ENCODE measurements at places on chromosomes 5 and 9.

GRCh38 chr5:88833371-88834130 lies 49.4 kb downstream of the MEF2C start:
- no peaks in the 10 kb centered on the region for H3K27me3 ChIP-seq
- peak; percentile 51 for DNase-seq
- H3K4me3 ChIP-seq, result peak overlapping the region; percentile 16
- peaks cover 2% of the 10 kb centered on the region for H3K4me1 ChIP-seq
- H3K27ac ChIP-seq, result no peak overlapping the region

DNA sequence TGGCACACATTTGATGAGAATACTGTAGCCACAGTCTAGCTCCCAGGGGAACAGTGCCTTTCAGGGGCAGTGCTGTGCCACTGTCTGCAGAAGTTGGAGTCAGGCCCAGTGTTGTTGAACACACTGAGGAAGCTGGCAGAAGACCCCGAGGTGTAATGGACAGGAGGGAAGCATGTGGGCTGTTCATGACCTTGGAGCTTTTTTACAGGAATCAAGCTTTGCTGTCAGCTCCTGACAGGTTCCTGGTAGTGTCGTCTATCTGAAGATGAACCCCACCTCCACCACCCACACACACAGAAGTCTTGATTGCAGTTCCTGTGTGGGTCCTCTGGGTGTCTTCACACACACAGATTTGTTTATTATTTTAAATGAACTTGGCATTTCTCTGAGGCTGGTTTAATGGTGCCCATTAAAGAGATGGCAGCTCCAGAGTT lies 40.3 kb upstream of the TNFAIP8 start:
- peaks cover 11% of the 10 kb centered on the region for H3K4me1 ChIP-seq
- no peak for DNase-seq
- no peak overlapping the region for H3K4me3 ChIP-seq
- H3K27ac ChIP-seq, result no peak overlapping the region
- H3K27me3 ChIP-seq, result no peaks in the 10 kb centered on the region

- no peaks in the 10 kb centered on the region for H3K36me3 ChIP-seq
- no peak overlapping the region for H3K4me3 ChIP-seq
- peaks cover 31% of the 10 kb centered on the region for H3K27me3 ChIP-seq
- H3K27ac ChIP-seq, result no peak overlapping the region
These were observed 72.4 kb upstream of the PHYKPL start for GRCh38 chr5:178304761-178305645.

DNA sequence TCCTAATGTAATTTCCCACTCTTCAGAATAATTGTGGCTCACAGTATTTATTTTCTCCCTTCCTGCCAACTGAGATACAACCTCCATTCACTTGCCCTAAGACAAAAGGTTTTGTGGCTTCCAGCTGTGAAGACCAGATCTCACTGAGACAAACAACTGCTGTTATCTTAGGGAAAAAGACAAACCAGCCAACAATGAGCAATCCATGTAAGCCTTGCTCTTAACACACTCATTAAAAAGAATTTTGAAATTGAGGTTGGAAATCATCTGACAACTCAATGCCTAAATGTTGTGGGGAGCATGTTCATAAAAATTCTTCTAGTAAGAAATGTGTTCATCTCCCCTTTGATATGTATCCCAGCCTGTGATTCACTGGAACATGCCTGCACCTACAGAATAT lies 132.9 kb downstream of the ADAMTSL1 start:
- no peak overlapping the region for H3K27ac ChIP-seq
- no peak overlapping the region for H3K4me3 ChIP-seq
- peaks cover 2% of the 10 kb centered on the region for H3K4me1 ChIP-seq
- no peaks in the 10 kb centered on the region for H3K27me3 ChIP-seq
- H3K36me3 ChIP-seq, result peaks cover 53% of the 10 kb centered on the region

DNA sequence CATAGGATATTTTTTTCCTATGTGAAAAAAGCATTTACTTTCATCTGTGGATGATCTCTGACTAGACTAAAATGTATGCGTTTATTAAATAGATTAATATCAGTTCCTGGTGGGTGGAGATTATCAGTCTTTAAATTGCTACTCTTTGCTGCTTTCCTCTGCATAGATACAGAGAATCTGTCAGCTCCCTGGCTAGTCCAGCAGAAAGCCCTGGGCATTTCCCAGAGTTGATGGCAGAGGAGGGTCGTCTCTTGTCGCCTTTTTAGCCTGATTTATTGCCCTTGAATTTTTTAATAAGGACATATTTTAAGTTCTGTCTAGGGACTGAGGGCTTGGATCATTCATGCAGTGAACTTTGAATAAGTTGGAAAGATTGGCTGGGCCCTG lies 165.5 kb downstream of the CD180 start:
- H3K27ac ChIP-seq, result no peak overlapping the region
- DNase-seq, result no peak
- H3K4me1 ChIP-seq, result peaks cover 5% of the 10 kb centered on the region

GRCh38 chr9:24624481-24624880 lies 78.8 kb upstream of the IZUMO3 start:
- H3K27me3 ChIP-seq, result no peaks in the 10 kb centered on the region
- no peaks in the 10 kb centered on the region for H3K4me1 ChIP-seq
- no peak overlapping the region for H3K4me3 ChIP-seq
- DNase-seq, result no peak
- H3K36me3 ChIP-seq, result no peaks in the 10 kb centered on the region
- peak overlapping the region; percentile 38 for H3K27ac ChIP-seq

GRCh38 chr5:172373680-172374079 lies 80.6 kb downstream of the SH3PXD2B start:
- no peak overlapping the region for H3K27ac ChIP-seq
- H3K4me1 ChIP-seq, result no peaks in the 10 kb centered on the region
- DNase-seq, result no peak

GRCh38 chr5:172680921-172681320 lies 39.9 kb downstream of the NEURL1B start:
- no peaks in the 10 kb centered on the region for H3K36me3 ChIP-seq
- no peak overlapping the region for H3K27ac ChIP-seq
- H3K27me3 ChIP-seq, result peaks cover 15% of the 10 kb centered on the region
- H3K4me1 ChIP-seq, result peaks cover 12% of the 10 kb centered on the region

GRCh38 chr5:87432460-87432859 lies 19.7 kb upstream of the CCNH start:
- no peaks in the 10 kb centered on the region for H3K4me1 ChIP-seq
- no peak for DNase-seq
- H3K27ac ChIP-seq, result no peak overlapping the region
- H3K36me3 ChIP-seq, result no peaks in the 10 kb centered on the region
- H3K27me3 ChIP-seq, result no peaks in the 10 kb centered on the region

GRCh38 chr5:119274030-119274766 lies 81.6 kb upstream of the TNFAIP8 start:
- H3K27me3 ChIP-seq, result no peaks in the 10 kb centered on the region
- no peak for DNase-seq
- H3K4me1 ChIP-seq, result peaks cover 11% of the 10 kb centered on the region
- no peak overlapping the region for H3K4me3 ChIP-seq
- H3K27ac ChIP-seq, result peak overlapping the region; percentile 13
- no peaks in the 10 kb centered on the region for H3K36me3 ChIP-seq

DNA sequence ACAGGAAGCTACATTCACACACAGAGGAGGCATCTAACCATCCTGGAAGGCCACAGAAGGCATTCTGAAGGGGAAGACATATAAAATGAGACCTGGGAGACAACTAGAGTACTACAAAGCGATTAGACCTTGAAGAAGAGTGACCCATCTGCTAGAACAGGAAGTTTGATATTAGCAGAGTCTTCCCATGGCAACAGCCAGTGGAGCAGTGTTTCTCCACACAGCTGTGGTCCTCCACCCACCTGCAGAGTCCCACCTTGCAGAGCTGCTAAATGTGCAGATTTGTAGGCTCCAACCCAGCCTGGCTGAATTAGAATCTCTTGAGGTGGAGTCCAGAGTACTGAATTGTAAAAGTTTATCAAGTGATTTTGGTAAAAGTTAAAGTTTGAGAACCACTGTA lies 267.0 kb downstream of the CETN3 start:
- no peaks in the 10 kb centered on the region for H3K36me3 ChIP-seq
- no peak overlapping the region for H3K27ac ChIP-seq
- no peak overlapping the region for H3K4me3 ChIP-seq
- peaks cover 1% of the 10 kb centered on the region for H3K4me1 ChIP-seq

DNA sequence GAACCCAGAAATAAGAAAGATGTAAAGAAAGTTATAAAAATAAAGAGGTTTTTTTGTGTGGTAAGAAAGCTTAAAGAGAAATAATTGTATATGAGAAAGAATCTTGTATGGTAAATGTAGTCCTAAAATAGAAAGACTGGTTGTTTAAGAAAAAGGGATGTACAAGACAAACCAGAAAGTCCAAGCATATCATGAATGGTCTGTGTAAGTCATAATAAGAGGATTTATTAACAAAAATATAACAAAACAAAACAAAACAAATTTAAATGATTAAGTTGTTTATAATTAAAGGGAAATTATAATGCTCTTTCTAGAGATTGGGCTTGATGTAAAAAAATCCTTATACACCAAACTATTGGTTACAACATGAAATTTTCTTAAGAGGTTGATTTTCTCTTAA lies 590.4 kb upstream of the PTGER4 start:
- no peak for DNase-seq
- H3K4me3 ChIP-seq, result no peak overlapping the region
- no peaks in the 10 kb centered on the region for H3K27me3 ChIP-seq
- no peaks in the 10 kb centered on the region for H3K36me3 ChIP-seq
- no peak overlapping the region for H3K27ac ChIP-seq
- H3K4me1 ChIP-seq, result no peaks in the 10 kb centered on the region

DNA sequence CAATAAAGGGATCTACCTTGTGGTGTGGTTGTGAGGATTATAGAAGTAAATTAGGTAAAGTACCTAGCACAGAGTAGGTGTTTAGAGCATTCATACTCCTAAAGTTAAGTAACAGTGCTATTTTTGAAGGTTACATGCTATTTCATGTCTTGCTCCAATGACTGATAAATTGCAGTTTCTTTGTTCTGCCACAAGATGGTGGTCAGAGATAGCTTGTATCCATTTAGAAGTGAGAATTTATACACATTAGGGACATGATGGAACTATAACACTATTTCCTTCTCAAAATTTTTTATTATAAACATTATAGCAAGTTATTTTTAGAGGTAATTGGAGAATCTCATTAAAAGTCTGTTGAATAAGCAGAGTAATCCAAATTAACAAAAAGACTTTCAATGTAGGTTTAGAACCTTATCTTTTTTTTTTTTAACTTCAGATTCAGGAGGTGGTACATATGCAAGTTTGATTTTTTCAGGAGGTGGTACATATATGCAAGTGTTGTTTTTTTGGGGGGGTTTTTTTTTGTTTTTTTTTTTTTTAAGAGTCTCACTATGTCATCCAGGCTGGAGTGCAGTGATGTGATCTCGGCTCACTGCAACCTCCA lies 17.1 kb downstream of the MTREX start:
- peak; percentile 69 for DNase-seq
- no peak overlapping the region for H3K4me3 ChIP-seq
- peaks cover 7% of the 10 kb centered on the region for H3K36me3 ChIP-seq
- no peak overlapping the region for H3K27ac ChIP-seq
- H3K4me1 ChIP-seq, result no peaks in the 10 kb centered on the region

- peaks cover 93% of the 10 kb centered on the region for H3K27me3 ChIP-seq
- peaks cover 27% of the 10 kb centered on the region for H3K4me1 ChIP-seq
- DNase-seq, result peak; percentile 54
- no peak overlapping the region for H3K27ac ChIP-seq
- H3K4me3 ChIP-seq, result peak overlapping the region; percentile 55
These were observed 202.5 kb downstream of the MEF2C start for GRCh38 chr5:88680253-88681132.

DNA sequence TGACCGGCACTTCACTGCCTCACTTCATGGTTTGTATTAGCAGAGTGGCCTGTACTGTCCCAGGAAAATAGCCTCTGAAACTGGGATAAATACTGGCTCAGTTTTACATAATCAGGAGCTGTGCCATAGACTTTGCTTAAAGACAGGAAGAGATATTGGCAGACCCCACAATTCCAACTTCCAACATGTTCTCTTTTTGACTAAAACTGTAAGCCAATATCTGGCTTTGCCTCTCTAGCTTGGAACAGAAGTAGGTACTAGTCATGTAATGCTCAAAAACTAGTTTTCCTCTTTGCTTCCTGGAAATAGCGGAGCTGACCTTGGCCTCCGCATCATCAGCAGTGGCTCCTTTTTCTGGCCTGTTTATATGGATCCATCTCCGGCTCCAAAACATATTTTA lies 276.9 kb downstream of the CDH9 start:
- no peaks in the 10 kb centered on the region for H3K36me3 ChIP-seq
- no peak overlapping the region for H3K27ac ChIP-seq
- H3K4me1 ChIP-seq, result no peaks in the 10 kb centered on the region
- no peak overlapping the region for H3K4me3 ChIP-seq
- no peaks in the 10 kb centered on the region for H3K27me3 ChIP-seq

DNA sequence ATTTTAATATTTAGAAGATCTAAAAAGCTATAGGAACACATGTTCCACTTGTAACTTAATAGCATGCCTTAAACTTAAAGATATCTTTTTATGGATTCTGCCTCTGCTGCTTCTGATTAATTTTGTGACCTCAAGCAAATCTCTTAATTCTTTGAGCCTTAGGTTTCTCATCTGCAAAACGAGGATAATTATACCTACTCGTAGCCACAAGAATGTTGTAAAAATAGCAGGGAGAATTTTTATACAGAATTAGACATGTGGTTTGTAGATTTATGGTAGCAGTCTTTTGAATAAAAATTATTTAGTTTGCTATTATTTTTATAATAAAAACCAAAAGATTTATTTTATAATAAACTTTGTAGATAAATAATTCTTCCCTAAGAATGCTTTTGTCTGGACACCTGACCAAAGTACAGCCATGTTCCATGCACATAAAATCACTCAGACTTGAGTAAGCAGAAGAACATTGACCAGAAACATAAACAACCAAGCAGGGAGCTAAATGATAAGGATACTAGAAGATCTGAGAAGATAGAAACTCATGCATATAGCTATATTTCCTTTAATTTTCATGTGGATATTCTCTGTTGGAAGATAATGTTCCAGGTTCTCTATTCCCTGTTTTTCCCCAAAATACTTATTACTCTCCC lies 18.5 kb downstream of the C9orf85 start:
- no peak overlapping the region for H3K27ac ChIP-seq
- DNase-seq, result peak; percentile 37
- H3K27me3 ChIP-seq, result no peaks in the 10 kb centered on the region
- peaks cover 2% of the 10 kb centered on the region for H3K36me3 ChIP-seq
- H3K4me3 ChIP-seq, result no peak overlapping the region
- no peaks in the 10 kb centered on the region for H3K4me1 ChIP-seq

GRCh38 chr9:115525111-115526058 lies 407.4 kb upstream of the TNC start:
- H3K27me3 ChIP-seq, result no peaks in the 10 kb centered on the region
- no peak overlapping the region for H3K4me3 ChIP-seq
- peak overlapping the region; percentile 70 for H3K27ac ChIP-seq
- no peaks in the 10 kb centered on the region for H3K36me3 ChIP-seq

DNA sequence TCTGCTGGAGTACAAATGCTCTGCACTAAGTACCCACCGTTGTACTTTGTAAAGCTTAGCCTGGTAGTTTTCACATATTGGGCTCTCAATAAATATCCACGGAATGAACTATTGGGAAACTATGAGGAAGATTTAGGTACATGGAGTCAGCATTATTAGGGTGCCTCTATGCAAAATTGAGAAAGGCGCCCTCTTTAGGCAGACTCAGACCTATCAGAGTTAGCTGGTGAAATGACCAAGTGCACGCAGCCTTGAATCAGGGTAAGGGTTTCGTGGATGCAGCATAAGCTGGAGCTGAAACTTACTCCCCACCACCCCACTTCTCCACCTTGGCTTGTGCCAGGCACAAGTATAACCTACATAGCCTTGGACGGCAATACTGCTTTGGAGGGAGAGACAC lies 1178.8 kb upstream of the DMAC1 start:
- no peaks in the 10 kb centered on the region for H3K27me3 ChIP-seq
- H3K36me3 ChIP-seq, result no peaks in the 10 kb centered on the region
- H3K27ac ChIP-seq, result no peak overlapping the region
- no peaks in the 10 kb centered on the region for H3K4me1 ChIP-seq

GRCh38 chr5:159273923-159274322 lies 10.8 kb downstream of the UBLCP1 start:
- no peak overlapping the region for H3K4me3 ChIP-seq
- no peak overlapping the region for H3K27ac ChIP-seq
- no peaks in the 10 kb centered on the region for H3K4me1 ChIP-seq
- no peaks in the 10 kb centered on the region for H3K27me3 ChIP-seq

Measured in mesenchymal stem cell (in vitro differentiated cells and primary cell).